ENCODE measurements at places on chromosomes 16 and 17.
A peak's percentile ranks its signal among the peaks of the same experiment; 100 is the strongest.

- DNase-seq: peak; percentile 79
These were observed 28.3 kb downstream of the TTC19 start for GRCh38 chr17:16027708-16028584.

DNA sequence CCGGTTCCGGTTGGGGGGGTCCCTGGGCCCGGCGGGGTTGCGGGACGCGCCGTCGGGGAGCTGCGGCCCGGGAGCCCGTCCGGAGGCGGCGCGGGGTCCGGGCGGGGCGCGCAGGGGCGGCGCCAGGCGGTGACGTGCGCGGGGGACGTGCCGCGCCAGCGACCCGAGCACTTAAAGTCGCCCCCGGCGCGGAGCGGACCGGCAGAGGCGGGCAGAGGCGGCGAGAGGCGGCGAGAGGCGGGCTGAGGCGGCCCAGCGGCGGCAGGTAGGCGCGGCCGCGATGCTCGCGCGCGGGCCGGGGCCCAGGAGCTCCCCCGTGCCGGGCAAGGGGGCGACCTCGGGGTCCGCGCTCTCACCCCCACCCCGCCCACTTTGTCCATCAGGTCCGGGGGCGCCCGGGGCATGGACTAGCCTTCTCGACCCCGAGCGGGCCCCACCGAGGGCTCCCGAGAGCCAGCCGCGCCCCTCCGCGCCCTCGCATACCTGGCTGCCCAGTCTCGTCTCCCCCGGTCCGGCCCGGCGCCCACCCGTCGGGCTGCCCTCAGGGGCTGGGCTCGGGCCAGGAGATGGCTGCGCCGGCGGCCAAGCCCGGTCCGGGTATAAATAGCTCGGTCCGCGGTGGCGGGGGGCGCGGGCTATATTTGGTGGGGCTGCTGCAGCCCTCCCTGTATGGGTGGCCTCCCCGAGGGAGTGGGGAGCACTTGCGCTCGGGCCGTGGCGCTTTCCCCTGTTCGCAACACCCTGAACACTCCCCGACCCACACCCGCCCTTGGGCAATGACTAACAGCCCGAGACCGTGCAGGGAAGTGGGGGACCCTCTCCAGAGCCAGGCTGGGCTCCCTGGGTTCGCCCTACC, at the start of gene SLC16A3:
Gene SLC16A3, plus strand, starts transcription at position 201 of the 856 bp plus-strand sequence. CDS start 6,967 bp downstream, outside the sequence.
- DNase-seq: peak; percentile 96

DNA sequence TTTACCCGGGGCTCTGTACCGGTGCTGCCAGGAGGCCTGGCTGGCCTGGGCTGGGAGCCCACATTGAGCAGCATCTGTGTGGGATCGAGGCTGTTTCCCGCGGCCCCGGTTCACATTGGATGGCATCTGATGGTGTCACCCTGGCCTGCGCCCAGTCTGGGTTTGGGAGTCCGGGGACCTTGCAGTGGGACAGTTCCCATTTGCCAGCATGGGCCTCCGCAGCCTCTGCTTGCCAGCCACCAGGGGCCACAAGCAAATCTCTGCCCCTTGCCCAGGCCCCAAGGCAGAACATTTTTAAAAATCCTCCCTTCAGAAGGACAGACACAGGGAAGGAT, 64.5 kb downstream of the BANP start:
- DNase-seq: no peak

DNA sequence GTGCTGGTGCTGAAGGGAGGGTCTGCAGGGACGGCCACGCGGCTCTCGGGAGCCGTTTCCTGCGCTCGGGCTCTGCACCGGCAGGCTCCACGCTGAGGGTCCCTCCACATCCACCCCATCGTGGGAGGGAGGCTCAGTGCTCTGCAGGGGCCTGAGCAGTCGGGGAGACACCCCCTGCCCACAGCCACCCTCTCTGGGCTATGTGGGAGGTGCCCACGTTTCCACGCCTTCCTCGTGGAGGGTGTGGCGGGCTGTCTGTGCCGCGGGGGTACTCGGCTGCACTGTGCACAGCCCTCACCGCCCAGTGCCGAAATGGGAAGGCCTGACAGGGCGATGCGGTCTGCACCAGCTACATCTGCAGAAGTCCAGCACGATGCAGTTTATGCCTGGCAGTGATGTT, 25.5 kb upstream of the ZNF750 start:
- no peak for DNase-seq

DNA sequence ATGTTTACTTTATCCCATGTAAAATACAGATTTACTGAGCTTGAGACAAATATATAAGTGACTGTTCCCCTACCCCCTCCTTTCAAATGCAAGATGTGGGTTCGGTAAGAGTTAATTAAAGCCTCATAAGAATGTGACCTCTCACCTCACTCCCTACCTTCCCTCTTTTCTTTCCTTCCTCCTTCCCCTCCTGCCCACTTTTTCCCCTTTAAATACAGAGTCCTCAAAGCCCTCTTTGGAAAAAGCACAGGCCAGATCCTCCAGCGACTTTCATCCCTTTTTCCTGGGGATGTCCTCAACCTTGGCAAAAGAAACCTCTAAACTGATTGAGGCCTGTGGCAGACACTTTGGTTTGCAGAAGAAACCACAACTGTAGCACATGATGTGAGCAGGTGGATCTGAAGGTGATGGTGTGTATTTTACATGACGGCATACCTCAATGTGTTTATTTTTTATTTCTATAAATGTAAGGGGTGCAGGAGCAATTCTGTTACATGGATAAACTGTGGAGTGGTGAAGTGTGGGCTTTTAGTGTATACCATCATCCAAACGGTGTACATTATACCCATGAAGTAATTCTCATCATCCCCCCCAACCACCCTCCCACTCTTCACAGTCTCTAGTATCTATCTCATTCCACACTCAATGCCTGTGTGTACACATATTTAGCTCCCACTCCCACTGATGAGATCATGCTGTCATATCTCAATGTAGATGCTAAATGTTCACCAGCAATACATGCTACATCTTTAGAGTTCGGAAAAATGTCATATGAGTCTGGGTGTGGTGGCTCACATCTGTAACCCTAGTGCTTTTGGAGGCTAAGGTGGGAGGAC, 77.7 kb downstream of the XYLT1 start:
- DNase-seq: no peak

DNA sequence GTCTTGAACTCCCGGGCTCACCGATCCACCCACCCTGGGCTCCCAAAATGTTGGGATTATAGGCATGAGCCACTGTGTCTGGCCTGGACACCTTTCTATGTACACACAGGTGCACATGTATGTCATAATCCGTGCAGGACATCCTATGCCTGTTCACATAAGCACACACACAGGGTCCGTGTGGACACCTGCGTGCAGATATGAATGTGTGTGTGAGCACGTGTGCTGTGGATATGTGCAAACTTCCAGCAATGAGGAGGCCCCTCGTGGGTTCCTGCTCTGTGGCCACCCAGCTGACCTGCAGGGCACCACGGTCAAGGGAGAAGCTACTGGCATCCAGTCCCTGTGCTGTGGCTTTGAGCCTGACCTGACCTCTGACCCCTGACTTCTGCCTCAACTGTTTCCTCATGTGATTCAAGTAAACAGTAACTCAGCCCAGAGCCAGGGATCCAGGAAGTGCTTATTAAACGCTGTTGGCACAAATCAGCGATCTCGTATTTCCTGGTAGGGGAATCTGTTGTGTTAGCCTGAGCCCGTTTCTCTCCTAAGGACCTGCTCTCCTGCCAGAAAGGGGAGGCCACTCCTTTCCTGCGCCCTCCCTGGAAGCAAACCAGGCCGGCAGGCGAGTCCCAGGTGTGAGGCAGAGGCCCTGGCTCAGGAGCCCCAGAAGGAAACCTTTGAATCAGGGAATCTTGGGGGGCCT, 6.5 kb downstream of the CPNE7 start:
- peak; percentile 57 for DNase-seq

- no peak for DNase-seq
These were observed 452.4 kb upstream of the C16orf82 start for GRCh38 chr16:26614237-26614841.

DNA sequence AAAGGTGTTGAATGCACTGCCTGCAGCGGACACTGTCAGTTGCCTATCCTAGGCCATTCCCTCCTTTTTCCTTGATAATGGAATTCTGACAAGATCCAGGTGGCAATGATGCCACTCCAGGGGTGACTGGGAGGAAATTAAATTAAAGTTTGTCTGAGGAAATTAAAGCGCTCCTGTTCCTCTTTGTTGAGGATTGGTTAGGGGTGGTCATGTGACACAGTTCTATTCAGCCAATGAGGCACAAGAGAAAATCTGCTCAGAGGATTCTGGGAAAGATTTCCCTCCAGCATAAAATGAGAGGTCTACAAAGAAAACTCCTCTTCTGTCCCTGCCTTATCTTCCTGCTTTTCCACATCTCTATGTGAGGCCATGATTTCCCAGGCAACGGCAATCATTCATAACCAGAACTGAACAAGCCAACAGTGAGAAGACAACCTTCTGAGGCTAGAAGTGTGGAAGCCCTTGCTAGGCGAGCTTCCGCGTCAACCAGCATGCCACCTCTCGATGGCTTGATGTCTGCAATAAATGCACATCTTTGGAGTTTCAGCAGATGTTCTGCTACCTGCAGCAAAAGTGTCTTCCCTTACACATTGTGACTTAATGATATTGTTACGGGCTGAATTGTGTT, 5.6 kb upstream of the BCO1 start:
- no peak for DNase-seq

DNA sequence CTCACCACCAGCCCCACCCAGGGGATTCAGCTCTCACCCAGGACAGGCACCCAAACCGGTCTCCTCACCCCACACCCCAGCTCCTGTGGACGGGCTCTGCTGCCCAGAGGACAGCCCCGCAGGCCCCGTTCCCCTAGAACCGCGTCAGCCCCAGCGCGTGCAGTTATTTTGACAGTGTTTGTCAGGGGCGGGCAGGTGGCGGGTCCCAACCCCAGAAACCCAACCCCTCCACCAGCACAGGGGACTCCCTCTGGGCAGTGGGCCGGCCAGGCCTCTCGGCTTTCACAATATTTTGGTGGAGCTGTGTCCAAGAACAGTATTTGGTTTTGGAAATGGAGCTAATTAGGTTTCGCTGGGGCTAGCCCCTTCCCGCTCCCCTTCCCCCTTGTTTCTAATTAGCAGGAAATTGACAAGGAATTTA, 44.8 kb downstream of the BAHCC1 start:
- no peak for DNase-seq

DNA sequence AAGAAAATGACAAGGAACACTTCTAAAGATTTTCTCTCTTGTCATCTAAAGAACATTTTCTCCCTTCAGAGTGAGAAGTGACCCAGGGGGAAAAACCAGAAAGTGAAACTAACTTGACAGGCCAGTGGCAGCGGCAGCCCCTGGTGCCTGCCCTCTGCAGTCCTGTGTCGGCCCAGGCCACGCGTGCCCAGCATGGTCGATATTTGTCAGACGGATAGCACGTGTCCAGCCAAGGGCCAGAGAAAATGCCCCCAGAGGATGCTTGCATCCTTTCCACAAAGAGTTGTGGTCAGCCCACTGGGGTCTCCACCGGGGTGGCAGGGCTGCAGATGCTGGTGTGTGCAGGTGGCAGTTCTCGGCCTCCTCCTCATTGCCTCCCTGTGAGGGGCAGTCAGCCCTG, 176.6 kb downstream of the RAB11FIP4 start:
- no peak for DNase-seq

DNA sequence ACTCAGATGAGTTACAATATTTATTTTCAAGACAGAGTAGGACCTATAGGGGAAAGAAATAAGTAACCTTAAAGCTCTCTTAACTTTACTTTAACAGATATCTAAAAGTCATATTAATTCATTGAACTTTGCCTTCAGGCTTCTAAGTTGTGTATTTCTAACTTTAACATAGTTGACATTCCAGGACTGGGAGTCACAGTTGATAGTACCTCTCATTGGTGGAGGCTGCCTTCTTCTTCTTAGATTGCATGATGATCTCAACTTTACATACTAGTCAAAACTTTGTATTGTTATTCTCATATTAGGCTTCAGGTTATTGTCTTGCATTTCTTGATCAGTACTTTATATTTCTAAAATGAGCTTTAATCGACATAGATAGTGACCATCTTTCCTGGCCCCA, 350.1 kb upstream of the KIF2B start:
- no peak for DNase-seq

DNA sequence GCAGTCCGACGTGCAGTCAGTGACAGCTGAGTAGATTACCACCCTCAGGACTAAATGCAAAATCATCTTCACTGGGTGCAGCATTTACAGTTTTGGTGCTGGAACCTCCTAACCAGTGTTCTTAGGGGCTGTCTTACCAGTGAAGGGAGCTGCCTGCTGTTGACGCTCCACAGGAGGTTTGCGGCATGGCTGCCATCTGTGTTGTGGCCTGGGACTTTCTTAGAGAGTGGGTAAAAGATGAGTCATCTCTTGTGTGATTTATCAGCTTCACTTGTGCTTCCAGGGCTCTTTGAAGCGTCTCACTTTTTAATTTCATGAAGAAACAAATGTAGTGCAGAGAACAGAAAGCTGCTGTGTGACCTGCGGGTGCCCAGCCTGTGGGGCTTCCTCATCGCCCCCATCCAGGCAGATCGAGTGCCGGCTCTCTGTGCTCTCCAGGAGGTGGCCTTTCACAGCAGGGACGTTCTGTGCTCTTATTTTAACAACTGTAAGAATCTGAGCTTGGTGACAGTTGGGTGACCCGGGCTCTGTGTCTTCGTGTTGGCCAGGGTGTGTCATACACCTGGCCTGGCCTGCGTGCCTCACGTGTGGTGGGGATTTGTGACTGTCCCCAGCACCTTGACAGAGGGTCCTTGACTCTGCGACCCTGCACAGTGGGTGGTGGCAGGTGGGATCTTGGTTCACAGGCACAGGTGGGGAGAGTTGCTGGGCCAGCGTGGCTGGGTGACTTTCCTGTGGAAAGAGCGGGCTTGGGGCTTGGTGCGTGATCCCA, 24.3 kb upstream of the ZNF750 start:
- peak; percentile 91 for DNase-seq

- DNase-seq: peak; percentile 77
These were observed 56.6 kb upstream of the GSE1 start for GRCh38 chr16:85556456-85557082.

DNA sequence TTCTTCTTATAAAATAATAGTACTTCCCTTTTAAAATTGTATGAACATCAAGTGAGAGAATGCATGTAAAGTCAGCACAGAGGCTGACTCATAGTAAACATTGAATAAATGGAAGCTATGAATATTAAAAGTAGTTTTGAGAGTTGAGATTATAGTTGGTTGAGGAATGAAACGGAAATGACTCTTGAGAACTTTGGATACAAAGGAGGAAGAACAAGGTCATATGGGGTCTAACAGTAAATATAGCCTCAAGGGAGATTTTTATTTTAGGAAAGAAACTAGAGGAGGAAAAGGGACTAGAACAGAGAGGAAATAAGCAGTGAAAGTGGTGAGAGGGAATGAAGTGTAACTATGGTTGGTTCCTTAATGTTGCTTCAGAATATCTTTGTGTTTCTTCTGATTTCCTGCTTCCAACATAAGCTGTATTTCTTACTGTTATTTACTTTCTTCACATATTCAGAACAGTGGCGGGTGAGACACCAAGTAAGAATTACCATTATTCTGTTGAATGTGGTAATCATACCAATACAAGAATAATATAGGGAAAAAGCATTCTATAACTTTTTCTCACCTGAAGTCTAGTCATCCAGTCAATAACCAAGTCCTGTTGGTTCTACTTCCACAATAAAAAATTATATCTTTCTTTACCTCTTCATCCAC, 165.1 kb downstream of the CHD9 start:
- DNase-seq: peak; percentile 33

- DNase-seq: no peak
These were observed 167.0 kb downstream of the UTP18 start for GRCh38 chr17:51427323-51427811.

- peak; percentile 32 for DNase-seq
These were observed 20.7 kb downstream of the TRAP1 start for GRCh38 chr16:3696425-3697218.

GRCh38 chr17:80473701-80474100, 2.7 kb downstream of the NPTX1 start:
- DNase-seq: no peak
